ENCODE measurements at places on chromosomes 1 and 21.

GRCh38 chr1:222107975-222108374, 366.1 kb upstream of the DUSP10 start:
- DNase-seq, result no peak

DNA sequence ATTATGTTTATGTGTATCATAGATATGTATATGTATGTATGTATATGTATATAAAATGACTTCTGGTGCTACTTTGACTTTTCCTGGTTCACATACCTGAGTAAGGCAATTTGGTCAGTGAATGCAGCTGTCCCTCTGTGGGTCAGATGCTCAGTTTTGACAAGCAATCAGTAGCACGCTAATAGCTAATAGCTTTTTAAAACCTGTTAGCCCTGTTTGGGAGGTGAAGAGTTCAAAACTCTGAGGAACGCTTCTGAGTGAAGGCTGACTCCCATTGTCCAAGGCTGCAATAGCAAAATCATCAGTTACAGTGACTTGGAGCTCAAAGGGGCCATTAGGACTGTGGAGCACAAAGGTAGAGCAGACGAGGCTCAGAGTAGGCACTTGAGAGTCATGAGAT, 67.2 kb downstream of the MARK1 start:
- DNase-seq, result no peak

GRCh38 chr1:70764747-70765146, 282.9 kb downstream of the PTGER3 start:
- DNase-seq, result no peak

DNA sequence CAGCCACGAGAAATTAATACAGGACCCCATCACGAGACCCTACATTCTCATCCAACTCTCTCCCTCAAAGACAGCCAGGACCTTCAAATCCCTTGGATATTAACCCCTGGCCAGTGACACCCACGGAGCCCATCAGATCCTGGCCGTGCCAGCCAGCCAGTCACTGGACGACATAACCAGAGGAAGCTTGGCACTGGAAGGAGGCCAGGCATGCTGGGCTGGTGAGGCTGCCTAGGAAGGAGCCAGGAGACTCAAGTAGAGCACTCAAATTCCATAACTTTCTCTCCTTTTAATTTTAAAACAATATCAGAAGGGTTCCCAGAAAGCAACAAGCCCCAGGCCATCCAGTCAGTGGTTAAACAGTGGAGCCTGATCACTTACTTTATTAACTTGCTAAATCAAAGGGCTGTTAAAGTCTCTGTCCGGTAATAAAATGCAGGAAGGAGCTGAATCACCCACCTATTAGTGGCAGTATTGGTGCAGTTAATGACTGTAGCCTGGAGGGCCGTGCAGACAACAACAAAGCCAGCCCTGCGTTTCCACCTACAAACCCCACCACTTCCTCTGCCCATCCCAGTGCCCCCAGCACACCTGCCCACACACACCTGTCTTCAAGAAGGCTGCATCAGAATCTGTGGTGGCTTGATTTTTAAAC, 78.0 kb downstream of the HIVEP3 start:
- no peak for DNase-seq

DNA sequence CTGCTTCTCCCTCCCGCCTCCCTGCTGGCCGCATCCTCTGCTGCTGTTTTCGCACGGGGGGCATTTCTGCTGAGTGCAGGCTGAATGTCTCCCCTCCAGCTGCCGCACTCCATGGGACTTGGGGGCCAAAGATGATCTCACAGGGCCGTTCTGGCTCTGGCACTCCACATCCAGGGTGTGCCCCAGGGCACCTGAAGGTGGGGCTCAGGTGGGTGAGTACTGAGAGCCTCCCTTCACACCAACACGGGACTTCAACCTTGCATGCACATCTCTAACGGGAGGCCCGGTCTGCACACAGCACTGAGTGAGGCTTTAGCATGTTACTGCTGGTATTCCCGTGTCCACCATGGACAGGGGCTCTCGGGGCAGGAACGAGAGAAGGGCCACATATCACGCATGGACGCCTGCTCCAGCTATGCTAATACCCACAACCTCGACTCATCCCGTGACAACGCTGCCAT, 88.9 kb downstream of the DMRTB1 start:
- no peak for DNase-seq
